ENCODE measurements at places on chromosomes 5 and 9.

DNA sequence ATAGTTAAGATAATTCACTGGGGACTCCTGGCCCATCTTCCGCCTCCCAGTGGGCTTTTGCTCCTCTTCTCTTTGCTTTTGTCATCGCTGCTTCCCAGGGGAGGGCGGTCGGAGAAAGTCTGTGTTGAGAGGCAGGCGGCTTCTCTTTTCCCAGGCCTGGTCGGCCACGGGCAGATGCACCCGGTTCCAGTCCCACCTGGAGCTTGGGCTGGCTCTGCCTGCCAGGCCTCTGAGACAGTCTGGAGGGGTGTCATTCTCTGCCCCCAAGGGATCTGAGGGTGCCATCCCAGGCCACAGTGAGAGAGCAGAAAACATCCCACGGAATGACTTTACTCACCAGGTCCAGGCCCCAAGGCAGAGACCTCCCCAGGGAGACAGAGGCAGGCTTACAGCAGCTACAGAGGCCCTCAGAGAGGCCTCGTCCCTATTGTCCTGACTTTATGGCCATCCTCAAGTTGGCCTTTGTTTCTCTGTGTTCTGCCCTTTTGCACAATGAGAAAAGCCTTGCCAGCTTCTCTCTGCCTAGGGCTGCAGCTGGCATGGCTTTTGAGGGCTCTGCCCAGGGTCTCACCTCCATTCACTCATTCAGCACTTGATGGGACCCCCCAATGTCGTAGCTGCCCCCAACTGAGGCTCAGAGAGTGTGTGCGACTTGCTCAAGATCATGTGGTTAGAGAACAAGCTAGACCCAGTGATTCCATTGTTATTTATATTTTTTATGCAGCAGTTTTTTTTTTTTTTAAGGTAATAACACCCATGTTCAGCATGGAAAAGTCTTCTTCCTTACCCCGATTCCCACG, 44.2 kb upstream of the BOD1 start:
- no peak for DNase-seq

GRCh38 chr5:109155625-109156024, 254.1 kb downstream of the PJA2 start:
- no peak for DNase-seq

GRCh38 chr9:105073147-105073546, 145.2 kb upstream of the ABCA1 start:
- DNase-seq: no peak

GRCh38 chr5:126857472-126858410, 80.8 kb downstream of the LMNB1 start:
- DNase-seq: no peak

DNA sequence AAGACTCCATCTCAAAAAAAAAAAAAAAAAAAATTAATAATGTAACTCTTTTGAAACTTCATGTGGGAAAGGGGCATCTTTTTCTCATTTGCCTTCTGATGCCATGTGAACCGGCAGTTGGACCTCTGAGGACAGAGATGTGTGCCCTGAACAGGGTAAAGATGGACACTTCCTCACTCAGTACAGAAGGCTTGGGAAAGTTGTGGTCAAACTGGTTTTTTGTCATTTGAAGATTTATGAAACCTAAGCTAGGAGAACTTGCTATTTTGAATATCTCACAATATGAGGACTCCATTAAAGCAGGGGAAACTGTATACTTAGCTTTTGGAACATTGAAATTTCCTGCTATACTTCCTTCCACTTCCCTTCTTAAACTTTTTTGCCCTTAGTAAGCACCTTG, 147.5 kb upstream of the ALDH1B1 start:
- no peak for DNase-seq

DNA sequence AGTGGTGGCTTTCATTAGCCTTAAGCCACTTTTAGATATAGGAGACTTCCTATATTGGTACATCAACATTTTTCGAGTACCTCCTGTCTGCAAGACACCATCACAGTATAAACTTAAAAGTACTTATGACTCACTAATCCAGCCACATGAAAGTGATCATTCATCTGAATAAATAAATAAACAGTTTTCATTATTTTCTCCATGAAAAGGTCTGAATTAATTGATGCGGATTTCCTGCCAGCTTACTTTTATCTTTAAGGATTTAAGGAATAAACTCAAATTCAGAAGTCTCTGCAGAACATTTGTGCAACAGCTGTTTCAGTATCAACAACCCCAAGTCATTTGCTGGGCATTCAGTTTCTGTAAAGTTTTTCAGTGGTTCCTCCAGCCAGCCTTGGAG, 4.0 kb downstream of the SAP30L start:
- DNase-seq: no peak

DNA sequence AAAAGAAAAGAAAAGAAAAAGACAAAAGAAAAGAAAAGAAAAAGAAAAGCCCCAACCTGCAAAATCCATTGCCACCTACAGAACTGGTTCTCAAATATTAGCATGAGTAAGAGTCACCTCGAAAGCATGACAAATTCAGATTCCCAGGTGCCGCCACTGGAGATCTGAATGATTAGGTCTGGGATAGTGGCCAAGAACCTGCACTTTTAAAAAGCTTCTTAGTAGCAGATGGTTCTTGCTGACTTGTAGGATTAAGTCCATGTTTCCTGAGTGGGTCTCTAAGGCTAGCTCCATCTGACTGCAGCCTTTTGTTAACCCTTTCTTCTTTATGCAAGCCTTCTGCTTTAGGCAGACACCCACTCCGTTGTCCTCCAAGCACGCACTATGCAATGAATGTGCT, 178.5 kb upstream of the CDH18 start:
- DNase-seq: no peak

GRCh38 chr5:60036192-60036938, 142.8 kb upstream of the PDE4D start:
- no peak for DNase-seq

DNA sequence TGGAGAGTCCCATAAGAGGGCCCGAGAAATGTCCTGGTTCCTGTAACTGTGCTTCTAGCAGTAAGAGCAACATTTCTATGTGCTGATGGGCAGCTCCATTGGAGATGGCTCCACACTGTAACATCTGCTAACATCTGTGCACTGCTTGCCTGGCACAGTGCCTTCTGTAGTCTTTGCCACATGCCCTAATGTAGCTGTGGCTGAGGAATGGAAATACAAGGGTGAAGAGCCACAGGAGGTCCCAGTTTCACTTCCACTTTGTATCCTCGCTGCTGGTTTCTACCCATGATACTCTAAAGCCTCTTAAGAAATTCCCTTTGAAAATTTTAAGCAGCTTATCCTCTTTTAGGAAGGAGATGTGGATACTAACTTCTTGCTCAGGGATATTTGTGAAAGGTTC, 97.4 kb downstream of the HOMER1 start:
- DNase-seq: no peak

DNA sequence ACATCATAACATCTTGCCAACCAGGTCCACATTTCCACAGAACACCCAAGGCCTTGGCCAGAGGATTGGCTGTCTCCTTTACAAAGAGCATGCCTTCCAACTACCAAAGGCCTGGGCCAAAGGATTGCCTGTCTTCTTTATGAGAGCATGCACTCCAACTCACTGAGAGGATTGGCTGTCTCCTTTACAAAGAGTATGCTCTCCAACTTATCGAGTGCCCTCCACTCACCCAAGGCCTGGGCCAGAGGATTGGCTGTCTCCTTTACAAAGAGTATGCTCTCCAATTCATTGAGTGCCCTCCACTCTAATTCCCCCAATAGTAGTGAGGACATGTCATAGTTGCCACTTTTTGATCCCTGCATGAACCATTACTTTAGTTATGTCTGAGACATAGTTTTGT, 79.9 kb upstream of the TAS2R1 start:
- no peak for DNase-seq
